ENCODE measurements at places on chromosomes 6 and 20.

DNA sequence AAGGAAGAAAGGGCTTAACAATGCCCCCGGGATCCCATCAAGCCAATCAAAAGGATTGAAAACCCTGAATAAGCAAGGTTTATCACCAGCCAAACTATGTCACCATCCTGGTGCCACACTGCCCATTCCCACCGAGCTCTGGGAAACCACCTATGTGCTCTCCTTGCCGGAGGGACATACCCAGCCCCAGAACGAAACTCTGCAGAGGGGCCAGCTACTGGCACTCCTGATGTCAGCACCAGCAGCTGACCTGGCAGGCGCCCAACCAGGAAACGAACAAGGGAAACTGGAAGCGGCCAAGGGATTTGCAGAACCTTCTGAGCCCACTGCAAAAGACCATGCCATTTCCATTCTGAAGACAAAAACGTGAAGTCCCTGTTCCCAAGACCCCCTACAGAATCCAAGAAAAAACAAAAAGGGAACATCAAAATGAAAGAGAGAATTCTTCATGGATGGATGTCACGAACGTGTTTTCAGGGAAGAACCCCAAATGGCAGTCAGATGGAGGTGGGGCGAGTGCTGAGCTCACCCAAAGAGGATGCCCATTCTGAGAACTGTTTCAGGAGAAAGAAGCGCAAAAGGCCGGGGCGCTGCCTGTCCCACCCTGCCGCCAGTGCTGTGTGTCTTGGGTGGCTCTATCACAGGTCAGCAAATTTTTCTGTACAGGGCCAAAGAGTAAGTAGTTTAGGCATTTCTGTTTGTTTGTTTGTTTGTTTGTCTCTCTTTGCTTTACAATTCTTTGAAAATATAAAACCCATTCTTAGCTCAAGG lies 305.2 kb downstream of the ESR1 start:
- no peak for DNase-seq

DNA sequence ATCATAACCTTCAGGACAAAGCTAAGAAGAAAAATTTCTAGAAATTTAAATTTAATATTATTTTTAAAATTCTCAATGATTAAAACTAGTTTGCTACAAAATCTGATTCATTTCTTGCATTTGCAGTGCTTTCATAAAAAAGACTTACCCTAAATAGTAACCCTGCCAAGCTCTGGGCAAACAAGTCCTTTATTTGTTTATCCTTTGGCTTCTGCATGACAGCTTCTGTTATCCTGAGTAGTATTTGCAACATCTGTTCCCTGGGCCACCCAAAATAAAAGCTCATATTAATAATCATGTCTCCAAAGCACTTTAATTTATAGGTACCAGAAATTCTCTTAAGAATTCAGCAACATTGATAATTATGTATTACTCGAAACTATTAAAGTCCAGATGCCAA lies 101.3 kb downstream of the RALGAPA2 start:
- no peak for DNase-seq

- no peak for DNase-seq
Measured at GRCh38 chr6:67285770-67286495, 1349.1 kb upstream of the ADGRB3 start.

DNA sequence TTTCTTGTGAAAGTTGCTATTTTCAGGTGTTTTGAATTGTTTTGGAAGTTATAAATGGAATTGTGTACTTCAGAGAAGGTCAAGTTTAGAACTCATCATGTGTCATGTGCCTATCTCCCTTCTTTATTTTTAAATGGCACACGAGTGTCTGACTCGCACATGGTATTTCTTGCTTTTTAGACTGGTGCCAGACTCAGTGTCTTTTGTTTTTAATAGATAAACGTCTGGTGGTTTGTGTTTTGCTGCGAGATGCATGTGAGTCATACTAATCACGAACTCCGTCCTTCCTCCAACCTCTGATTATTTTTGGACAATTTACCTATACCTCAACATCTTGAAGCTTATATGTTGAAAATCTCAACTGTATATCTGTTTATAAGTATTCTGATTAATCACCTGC lies 292.1 kb downstream of the CDKAL1 start:
- DNase-seq: no peak

- no peak for DNase-seq
Measured at GRCh38 chr6:146546443-146547043, 2.9 kb downstream of the RAB32 start.

GRCh38 chr20:47792021-47792618 lies 6.8 kb upstream of the SULF2 start:
- no peak for DNase-seq

DNA sequence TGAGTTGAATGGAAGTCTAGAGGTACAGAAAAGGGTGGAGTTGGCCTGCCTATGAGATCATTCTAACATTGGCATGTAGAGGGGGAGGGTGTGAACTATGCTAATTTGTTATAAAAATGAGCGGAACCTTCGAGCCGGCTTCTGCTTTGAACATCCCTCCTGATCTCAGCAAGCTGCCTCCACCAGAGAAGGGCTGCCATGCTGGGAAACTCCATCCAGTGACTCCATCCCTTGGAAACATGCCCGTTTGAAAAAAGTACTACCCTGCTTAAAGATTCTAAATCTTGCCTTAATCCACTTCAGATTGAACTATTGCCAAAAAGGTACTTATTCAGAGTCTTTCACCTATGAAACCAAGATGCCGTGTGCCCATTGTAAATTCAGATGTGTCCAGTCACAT lies 43.6 kb upstream of the TMEM170B start:
- no peak for DNase-seq

GRCh38 chr20:56974499-56975250 lies 291.8 kb downstream of the BMP7 start:
- DNase-seq: no peak

GRCh38 chr20:14861028-14861699 lies 523.8 kb upstream of the FLRT3 start:
- DNase-seq: no peak

GRCh38 chr6:42938987-42939809 lies 9.9 kb downstream of the CNPY3 start:
- no peak for DNase-seq

DNA sequence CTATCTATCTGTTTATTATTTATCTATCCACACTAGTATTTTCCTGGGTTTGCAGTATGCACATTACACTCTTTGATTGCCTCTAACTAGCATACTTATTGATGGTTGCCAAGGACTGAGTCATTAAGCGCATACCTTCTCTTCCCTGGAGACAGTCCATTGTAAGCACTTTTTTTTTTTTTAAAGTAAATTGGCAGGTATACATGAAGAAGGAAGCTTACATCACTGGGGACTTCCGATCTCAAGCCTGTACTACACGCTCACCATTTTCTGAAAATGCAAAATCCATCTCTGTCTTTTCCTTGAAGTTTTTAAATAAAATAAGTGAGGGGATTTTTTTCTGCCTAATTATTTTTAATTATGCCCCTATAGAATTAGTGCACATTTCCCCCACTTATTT lies 63.5 kb downstream of the HMGN3 start:
- DNase-seq: no peak

DNA sequence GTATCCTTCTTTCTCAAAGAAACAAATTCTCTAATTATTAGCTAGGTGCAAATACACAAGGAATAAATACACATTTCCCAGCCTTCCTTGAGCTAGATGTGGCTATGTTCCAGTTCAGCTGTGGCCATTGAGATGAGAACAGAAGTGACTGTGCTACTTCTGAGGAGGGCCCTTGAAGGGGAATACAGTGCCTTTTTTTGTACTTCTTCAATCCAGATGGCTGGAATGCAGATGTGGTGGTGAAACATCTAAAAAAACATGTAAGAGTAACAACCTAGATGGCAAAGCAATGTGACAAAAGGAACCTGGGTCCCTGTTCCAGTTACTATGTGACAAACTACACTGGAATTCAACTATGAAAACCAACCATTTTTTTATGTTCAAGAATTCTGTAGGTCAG lies 115.4 kb upstream of the DST start:
- no peak for DNase-seq

GRCh38 chr20:17848249-17849048 lies 120.1 kb downstream of the SNX5 start:
- DNase-seq: no peak

GRCh38 chr20:51914758-51915157 lies 112.4 kb upstream of the SALL4 start:
- no peak for DNase-seq

GRCh38 chr6:55886185-55886836 lies 10.9 kb upstream of the BMP5 start:
- DNase-seq: no peak

DNA sequence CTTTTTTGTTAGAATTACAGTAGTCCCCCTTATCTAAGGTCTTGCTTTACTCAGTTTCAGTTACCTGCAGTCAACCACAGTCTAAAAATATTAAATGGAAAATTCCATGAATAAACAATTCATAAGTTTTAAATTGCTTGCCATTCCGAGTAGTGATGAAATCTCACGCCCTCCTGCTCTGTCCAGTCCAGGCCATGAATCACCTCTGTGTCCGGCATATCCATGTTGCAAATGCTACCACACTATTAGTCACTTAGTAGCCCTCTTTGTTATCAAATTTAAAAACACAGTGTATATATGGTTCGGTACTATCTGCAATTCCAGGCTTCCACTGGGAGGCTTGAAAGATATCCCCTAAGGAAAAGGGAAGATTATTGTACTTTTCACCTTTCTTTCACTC lies 164.6 kb upstream of the FAM83B start:
- no peak for DNase-seq

DNA sequence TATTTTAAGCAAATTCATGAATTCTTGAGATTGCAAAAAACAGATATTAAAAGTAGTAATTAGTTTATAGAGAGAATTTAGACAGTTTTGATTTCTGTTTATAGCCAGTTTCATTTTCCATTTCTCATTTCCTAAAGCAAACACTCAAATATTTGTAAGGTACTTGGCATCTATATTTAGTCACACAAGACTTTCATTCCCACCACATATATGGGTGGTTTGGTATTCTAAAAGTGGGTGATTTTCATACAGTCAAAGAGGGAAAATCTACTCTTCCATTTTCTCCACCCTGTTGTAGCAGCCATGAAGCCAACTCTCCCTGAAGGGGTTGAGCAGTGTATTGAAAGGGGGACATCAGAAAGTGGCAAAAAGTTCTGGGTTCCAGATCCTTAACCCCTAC lies 181.1 kb upstream of the SUPT3H start:
- no peak for DNase-seq

DNA sequence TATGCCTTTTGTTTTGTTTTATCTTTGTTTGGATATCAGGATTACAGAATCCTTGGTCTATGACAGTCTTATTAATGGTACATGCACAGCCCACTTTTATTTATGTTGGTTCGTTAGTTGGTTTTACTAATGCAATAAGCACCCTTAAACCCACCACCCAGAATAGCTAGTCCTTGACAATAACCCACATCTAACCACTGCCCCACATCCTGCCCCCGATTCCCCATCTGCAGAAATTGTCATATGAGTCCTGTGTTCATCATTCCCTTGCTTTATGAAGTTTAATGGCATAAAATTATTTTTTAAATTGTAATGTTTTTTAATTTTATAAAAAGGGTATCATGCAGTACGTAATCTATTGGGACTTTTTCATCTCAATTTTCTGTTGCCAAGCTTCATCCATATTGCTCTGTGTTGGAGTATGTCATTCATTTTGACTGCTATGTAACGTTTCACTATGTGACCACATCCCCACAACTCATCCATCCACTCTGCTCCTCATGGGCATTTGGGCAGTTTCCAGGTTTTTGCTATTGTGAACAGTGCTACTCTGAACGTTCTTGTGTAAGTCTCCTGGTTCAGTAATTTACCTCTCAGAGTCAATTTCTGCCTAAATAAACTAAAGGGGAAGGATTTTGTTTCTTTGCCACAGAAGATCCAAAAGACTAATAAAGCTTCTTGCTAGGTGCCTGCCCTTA lies 150.4 kb downstream of the MRPL14 start:
- DNase-seq: no peak

DNA sequence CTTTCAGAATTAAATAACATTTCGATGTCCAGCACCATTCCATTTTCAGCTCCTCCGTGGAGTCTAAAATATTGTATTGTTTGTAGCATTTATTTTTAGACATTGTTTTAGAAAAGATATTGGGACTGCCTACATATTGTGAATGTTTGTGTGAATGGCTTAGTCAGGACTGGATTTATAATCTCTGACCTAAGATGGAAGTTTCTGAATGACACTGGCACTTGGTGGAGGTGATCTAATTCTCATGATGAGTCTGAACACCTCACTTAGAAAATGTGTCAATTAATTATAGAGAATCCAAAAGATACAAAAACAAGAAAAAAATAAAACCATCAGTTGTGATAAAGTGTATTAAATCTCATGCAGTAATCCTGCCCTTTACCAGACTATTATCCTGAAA lies 60.8 kb upstream of the HBS1L start:
- no peak for DNase-seq

- DNase-seq: no peak
Measured at GRCh38 chr20:45339799-45340198, 8.4 kb downstream of the SDC4 start.

- no peak for DNase-seq
Measured at GRCh38 chr6:154247119-154247861, 109.3 kb downstream of the IPCEF1 start.

DNA sequence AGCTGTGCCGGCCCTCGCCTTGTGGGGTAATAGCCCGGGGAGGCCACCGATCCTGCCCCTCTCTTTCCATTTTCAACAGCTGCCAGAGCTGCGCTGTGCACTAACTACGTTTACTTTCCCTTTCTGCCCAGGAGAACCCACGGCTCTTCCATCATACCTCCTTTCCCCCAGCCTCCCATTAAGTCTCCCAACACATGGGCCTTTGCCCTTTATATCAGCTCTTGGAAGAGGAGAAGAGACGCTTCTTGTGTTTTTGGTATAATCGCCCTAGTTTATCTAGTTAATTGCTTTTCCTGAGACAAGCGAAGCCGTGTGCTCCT lies 637 bp downstream of the UBR2 start:
- DNase-seq: no peak

GRCh38 chr6:116827561-116828240 lies 1.2 kb downstream of the GPRC6A start:
- DNase-seq: no peak

- no peak for DNase-seq
Measured at GRCh38 chr6:78883651-78884050, 16.3 kb downstream of the IRAK1BP1 start.

DNA sequence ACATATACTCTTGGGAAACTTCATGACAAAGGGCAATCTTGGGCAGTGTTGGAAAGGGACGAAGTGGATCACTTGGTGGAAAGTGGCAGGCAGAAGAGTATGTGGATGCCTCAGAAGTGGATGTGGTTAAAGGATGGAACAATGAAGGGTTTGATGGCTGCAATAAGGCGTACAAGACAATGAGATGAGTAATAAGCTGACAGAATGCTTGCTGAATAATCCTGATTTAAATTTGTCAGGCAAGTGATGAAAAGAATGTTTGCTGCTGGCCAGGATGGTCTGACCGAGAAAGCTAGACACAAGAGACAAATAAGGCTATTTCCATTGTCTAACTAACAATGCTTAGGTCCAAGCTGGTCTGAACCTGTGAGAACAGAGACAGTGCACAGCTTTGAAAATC lies 61.6 kb upstream of the CEP85L start:
- DNase-seq: no peak

DNA sequence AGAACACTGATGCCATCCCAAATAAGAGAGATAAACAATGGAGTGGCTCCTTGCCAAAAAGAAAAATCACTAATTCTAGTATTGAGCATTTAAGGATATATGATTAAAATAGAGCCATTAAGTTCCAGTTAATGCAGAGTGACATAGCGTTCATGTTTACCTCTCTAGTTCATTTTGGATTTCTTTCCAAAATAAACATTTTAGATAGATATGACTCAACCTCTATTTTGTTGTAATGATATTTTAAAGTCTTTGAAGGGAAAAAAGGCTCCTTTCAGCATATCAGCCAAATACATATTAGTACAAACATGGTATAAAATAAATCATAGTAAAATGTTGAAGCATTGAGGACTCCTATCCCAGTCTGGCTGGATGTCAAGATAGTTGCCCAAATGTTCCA lies 33.4 kb downstream of the RWDD2A start:
- no peak for DNase-seq
